ENCODE measurements at places on chromosomes 13 and 19.
A peak's percentile ranks its signal among the peaks of the same experiment; 100 is the strongest.

GRCh38 chr13:98199480-98199879 is 22.4 kb upstream of the RNF113B start:
- DNase-seq: no peak

GRCh38 chr19:33448159-33448516 is 73.5 kb downstream of the PEPD start:
- no peak for DNase-seq

GRCh38 chr13:109672545-109672944 is 113.8 kb downstream of the IRS2 start:
- no peak for DNase-seq

- no peak for DNase-seq
Observed at GRCh38 chr13:85806553-85807175, 7.4 kb upstream of the SLITRK6 start.

GRCh38 chr13:52968074-52968700 is 60.4 kb upstream of the OLFM4 start:
- peak; percentile 84 for DNase-seq

DNA sequence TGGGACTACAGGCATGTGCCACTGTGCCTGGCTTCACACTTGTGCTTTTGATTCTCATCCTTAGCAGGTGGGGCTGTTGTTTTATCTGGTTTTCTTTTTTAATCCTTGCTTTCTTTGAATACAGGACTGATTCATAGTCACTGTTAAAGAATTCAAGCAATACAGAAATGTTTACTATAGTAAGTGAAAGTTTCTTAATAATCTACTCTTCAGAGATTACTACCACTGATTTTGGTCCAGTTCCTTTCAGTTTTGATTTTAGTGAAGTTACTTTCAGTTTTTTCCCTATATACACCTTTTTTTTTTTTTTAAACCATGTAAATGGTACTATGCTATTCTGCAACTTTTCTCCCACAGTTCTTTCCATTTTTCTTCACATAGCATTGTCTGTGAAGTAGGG is 53.6 kb downstream of the GATAD2A start:
- DNase-seq: no peak

GRCh38 chr19:4497770-4498389 is 20.4 kb downstream of the PLIN4 start:
- DNase-seq: no peak

DNA sequence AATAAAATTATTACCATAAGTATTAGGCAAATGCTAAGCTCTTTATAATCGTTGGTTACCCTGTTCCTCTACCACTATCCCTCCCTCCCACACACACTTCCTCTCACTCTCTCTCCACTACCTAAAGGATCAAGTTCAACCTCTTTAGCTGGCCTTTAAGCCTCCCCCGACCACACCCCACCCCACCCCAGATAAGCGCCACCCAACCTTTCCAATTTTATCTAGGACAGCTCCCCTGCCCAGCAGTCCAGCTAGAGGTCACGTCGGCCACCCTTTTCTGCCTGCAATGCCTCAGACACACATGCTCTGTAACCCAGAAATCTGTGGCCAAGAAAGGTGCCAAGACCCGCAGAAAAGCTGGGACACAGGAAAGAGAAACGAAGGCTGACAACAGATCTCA is 1.1 kb downstream of the LYPD4 start:
- no peak for DNase-seq

DNA sequence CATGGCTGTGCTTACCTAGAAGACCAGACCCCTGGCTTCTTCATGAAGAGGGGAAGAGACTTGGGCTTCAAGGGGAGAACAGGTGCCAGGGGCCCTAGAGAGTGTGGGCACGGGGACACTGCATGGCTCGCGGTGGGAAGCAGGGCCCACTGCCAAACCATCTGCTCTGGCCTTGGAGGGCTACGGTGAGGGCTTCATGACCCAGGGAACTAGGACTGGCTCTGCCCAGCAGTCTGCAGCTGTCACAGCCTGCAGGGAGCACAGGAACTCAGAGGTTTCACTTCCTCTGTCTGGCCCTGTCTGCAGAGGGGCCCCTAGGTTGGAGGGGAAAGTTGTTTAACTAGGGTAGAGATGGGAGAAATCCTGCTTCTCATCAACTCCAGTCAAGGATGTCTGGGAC is 4.3 kb downstream of the ERCC1 start:
- DNase-seq: no peak

- DNase-seq: peak; percentile 32
Observed at GRCh38 chr19:1066748-1067340, at the start of gene ARHGAP45. Gene ARHGAP45, plus strand, starts transcription at chr19:1067167. Its CDS starts 239 bp downstream, at chr19:1067406.

DNA sequence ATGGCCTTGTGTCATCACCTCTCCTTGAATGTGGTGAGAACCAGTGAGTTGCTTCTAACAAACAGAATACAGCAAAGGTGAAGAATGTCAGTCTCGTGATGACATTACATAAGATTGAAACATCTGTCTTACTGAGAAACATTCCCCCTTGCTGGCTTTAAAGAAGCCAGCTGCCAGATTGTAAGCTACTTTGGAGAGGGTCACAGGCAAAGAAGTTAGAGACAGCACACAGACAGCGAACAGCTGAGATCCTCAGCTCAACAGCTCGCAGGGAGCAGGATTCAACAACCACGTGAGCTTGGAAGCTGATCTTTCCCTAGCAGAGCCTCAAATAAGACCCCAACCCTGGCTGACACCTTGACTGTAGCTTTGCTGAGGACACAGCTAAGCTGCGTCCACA is 367.9 kb downstream of the LIG4 start:
- DNase-seq: no peak

GRCh38 chr19:855566-856120 is 3.5 kb downstream of the ELANE start:
- DNase-seq: no peak

DNA sequence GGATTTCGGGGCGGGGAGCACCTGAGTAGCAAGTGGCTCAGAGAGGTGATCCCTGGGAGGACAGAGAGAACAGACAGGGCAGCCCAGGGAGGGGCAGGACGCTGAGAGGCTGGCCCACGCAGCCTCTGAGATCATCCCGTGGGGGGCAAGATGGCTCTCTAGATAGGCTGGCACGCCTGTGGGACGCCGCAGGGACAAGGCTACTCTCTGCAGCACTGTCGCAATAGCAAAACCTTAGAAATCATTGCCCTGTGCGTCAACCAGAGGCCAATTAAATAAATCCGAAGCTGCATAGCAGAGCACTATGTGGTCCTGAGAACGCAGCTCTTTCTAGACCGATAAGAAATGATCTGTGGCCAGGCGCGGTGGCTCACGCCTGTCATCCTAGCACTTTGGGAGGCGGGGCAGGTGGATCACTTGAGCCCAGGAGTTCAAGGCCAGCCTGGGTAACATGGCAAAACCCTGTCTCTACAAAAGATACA is 5.1 kb downstream of the PEX11G start:
- no peak for DNase-seq

DNA sequence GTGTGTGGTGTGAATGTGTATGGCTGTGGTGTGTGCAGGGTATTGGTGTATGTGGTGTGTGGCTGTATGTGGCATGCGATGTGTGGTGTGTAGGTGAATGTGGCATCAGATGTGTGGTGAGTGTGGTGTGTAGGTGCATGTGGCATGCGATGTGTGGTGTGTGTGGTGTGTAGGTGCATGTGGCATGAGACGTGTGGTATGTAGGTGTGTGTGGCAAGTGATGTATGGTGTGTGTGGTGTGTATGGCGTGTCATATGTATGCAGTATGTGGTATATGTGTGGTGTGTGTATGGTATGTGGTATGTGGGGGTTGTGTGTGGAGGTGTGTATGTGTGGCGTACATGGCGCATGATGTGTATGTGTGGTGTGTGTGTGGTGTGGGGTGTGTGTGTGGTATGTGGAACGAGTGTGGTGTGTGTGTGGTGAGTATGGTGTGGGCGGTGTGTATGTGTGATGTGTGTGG is 63.4 kb downstream of the PEPD start:
- no peak for DNase-seq

DNA sequence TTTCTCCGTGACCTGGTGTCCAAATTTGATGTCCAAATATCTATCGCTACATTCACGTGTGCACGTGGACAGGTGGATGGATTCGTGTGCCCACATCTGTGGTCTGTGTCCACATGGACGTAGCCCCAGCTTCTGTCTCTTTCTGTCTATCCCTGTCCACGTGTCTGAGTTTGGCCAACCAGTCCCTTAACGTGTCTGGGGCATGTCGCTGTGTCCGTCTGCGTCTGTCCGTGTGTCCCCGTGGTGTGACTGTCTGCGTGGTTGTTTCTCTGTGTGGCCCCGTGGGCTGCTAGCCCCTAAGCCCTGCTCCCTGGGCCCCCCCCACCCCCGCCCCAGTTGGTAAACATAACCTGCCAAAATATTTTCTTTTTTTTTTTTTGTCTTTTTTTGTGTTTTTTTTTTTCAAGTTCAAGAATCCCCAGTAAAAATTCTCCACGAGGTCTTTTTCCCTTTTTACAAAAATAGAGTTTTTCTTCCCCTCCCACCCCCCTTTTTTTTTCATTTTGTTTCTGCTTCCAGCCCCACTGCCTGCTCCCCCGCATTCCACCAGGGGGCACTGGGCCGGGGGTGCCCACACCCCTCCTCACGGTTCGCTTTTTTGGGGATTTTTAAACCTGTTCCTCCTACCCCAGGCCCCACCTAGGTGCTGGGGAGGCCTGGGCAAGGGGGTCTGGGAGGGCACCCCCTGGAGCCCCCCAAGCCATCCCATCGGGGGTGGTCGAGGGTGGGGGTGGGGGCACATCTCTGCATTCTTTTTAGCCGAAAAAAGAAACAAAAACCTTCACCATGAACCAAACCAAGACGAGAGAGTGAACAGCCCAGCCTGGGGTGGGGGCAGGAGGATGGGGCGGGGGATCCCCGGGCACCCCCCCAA is 18.3 kb downstream of the PRKCSH start:
- peak; percentile 36 for DNase-seq

DNA sequence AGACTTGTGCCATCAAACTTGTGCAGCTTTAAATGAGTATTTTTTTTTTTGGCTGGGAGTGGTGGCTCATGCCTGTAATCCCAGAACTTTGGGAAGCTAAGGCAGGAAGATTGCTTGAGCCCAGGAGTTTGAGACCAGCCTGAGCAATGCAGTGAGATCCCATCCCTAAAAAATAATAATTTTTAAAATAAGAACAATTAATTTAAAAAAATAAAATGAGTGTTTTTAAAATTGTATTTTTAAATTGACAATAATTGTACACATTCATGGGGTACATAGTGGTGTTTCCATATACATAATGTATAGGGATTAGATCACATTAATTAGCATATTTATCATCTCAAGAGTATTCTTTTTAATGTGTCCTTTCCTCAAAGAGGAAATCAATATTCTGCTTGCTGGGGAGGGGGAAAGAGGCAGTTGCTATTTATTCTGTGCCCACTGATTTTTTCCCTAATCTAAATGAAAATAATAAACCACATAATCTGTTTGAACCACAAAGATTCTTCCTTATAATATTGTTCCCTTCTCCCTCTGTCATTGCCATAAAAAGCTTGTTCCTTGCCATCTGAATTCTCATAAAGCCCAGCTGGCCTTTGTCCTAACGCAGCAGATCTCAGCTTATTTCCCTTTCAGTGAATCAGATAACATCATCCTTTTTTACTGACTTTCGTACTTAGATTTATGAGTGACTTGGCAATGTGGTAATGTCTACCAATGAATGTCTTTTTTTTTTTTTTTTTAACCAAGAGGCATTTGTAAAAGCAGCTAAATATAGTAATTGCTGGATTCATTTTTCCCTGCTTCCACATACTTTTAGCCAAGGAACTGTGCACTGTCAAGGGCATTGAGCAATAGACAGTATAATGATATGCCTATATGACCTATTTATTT is 81.8 kb upstream of the RUBCNL start:
- DNase-seq: peak; percentile 68

DNA sequence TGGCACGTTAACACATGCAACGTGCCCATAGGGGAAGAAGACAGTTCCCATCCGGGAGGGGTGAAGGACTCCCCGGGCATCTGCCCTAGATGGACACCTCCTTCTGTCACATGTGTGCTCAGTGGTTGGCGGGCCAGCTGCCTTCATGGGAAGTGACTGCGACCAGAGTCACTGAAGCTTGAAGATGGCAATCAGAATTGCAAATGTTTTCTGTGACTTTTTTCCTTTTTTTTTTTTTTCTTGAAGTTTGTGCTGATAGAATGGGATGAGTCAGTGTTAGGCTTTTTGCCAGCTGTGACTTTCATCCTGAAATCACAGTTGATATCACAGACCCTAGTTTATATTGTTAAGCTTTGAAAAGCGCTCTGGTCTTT is 109.2 kb upstream of the MCF2L start:
- DNase-seq: no peak

DNA sequence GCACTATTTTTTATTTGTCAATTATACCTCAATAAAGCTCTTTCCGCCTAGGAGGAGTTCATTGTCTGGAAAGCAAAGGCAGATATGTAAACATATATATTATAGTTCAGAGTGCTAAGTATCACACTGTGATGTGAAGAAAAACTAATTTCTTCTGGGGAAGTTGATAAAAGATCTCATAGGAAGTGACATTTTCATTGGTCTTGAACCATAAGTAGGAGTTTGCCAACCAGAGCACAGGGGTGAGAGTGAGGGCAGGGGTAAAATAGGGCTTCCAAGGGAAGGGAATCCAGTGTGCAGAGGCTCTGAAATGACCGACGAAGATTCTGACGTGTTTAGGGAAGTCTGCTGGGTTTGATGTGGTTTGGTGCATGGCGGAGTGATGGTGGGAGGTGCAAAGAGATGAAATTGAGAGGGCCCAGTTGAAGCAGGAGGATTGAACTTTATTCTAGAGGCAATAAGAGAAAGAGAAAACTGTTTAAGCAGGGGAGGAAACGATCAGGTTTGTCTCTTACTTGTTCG is 780 bp upstream of the GTF2F2 start:
- DNase-seq: peak; percentile 20

- DNase-seq: no peak
Observed at GRCh38 chr19:14395710-14396336, 14.6 kb downstream of the ADGRE5 start.

- DNase-seq: peak; percentile 84
Observed at GRCh38 chr19:56637976-56638555, 4.9 kb upstream of the SMIM17 start.

DNA sequence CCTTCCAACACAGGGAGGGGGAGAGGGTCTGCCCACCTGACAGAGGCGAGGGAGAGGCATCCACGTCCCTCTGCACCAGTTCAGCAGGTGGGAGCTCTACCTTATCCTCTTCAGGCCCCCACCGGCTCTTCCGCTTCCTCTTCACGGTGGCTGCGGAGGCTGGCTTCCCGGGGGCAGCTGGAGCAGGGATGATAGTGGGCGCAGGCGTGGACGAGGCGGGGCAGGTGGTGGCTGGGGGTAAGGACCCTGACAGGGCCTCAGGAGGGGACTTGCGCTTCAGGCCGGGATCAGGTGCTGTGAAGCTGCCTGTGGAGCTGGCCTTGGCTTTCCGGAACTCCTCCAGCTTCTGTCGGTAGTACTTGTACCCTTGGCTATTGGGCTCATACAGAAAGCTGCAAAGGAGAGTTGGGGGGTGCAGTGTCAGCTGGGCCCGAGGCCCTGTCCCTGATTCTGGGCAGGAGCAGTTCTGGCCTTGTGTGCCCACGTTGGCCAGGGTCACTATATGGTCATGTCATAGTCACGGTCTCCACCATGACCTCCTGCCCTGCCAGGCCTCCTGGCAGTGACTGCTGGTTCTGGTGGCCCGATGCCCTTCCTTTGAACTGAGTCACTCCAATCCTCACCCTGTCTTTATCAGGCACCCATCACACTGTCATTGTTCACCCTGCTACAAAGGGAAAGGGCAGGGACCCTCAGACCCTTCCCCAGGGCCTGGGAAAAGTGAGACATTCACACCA is 23.2 kb downstream of the SUGP1 start:
- no peak for DNase-seq
